Naive thymus-derived CD4-positive, alpha-beta T cell (primary cell): ENCODE measurements at places on chromosomes 16 and 17. TPM values are rescaled to one million over a fixed set of nuclear protein-coding genes. Genes with fewer than 3 reads are reported as not detected.

Gene WDR90
- 0.63 TPM for polyA plus RNA-seq

Gene BOLA2
- polyA plus RNA-seq: 14.0 TPM

- no peaks in the 10 kb centered on the region for H3K4me1 ChIP-seq
- no peaks in the 10 kb centered on the region for H3K36me3 ChIP-seq
- no peak overlapping the region for H3K27ac ChIP-seq
- DNase-seq: no peak
Measured at GRCh38 chr17:28975646-28976045, 24.3 kb upstream of the PHF12 start.

- no peaks in the 10 kb centered on the region for H3K27me3 ChIP-seq
- H3K4me1 ChIP-seq: no peaks in the 10 kb centered on the region
- no peak overlapping the region for H3K27ac ChIP-seq
- DNase-seq: no peak
- no peak overlapping the region for H3K4me3 ChIP-seq
- peaks cover 8% of the 10 kb centered on the region for H3K36me3 ChIP-seq
Measured at GRCh38 chr17:2068031-2068518, 13.2 kb downstream of the HIC1 start.

DNA sequence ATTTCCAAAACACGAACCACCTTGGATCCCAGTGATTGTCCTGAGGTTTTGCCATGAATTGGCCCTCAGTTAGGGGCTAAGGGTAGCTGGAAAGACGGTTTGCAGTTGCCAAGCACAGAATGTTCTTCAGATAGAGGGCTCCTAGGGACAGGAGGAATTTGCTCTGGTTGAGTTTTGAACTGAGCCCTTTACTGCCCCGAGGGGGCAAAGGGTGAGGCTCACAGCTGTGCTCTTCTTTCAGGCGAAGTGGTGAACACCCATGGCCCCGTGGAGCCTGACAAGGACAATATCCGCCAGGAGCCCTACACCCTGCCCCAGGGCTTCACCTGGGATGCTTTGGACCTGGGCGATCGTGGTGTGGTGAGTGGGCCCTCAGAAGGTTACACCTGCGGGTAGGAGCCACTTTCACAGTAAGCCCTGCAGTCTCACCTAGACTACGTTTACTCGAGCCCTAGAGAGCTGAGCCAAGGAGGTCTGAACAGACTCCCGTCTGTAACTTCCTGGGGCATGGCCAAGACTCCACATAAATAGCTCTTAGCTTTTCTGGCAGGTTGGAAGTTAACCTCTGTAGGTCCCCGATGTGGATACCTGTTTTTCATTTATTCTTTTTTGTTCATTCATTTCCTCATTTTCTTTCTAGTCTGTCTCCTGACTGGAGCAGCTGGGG is 32.5 kb downstream of the NMT1 start:
- no peak overlapping the region for H3K4me3 ChIP-seq
- H3K27me3 ChIP-seq: no peaks in the 10 kb centered on the region
- H3K27ac ChIP-seq: no peak overlapping the region
- peaks cover 85% of the 10 kb centered on the region for H3K36me3 ChIP-seq

GRCh38 chr16:12680531-12680930 is 123.2 kb downstream of the CPPED1 start:
- H3K4me3 ChIP-seq: no peak overlapping the region
- H3K4me1 ChIP-seq: no peaks in the 10 kb centered on the region
- H3K27ac ChIP-seq: no peak overlapping the region
- no peaks in the 10 kb centered on the region for H3K27me3 ChIP-seq

DNA sequence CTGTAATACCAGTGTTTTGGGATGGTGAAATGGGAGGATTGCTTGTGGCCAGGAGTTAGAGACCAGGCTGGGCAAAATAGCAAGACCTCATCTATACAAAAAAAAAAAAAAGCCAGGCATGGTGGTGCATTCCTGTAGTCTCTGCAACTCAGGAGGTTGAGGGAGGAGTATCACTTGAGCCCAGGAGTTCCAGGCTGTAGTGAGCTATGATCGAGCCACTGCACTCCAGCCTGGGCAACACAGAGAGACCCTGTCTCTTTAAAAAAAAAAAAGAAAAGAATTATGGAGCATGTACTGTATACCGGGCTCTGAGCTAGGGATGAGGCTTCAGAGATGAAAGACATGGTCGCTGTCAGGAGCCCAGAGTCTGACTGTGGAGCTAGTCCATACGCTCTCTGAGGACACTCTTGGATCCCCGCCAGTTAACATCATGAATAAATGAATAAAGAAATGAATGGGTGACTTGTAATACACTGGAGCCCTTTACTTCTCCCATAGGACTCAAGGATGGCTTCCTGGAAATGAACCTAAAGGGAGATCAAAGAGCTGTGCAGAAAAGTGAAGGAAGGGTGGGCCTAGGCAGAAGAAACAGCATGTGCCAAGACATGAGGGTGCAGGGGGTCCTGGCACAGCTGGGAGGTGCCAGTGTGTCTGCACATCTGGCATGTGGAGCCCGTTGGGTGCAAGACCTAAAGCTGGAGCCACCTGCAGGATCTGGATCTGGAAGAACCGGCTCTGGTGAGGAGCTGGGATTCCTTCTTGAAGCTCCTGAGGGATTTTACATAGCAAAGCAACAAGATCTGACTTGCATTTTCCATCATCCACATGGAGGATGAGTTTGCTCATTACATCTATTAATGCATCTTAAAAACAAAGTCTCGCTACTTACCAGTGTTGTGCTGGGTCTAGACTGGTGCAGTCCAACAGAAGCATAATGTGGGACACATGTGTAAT is 120.4 kb downstream of the IRX3 start:
- no peaks in the 10 kb centered on the region for H3K36me3 ChIP-seq
- H3K4me3 ChIP-seq: no peak overlapping the region
- H3K27ac ChIP-seq: no peak overlapping the region
- no peaks in the 10 kb centered on the region for H3K4me1 ChIP-seq

DNA sequence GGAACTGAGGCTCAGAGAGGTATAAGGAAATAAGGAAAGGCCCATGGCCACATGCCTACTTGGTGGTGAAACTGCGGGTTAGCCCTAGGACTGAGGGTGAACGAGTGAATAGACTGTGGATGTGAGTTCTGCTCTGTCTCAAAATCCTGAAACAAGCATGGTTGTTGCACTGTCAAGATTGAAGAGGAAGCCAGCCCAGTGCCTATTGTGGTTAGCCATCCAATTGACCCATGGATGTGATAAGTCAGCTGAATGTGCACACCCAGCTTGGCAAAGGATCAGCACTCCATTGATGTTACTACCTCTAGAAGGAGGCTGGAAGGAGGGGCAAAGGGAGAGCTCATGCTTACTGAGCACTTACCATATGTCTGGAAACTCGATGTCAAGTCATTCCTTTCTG is 4.5 kb downstream of the TMEM114 start:
- H3K27me3 ChIP-seq: peaks cover 12% of the 10 kb centered on the region
- H3K27ac ChIP-seq: no peak overlapping the region
- DNase-seq: no peak
- no peaks in the 10 kb centered on the region for H3K36me3 ChIP-seq
- no peak overlapping the region for H3K4me3 ChIP-seq

DNA sequence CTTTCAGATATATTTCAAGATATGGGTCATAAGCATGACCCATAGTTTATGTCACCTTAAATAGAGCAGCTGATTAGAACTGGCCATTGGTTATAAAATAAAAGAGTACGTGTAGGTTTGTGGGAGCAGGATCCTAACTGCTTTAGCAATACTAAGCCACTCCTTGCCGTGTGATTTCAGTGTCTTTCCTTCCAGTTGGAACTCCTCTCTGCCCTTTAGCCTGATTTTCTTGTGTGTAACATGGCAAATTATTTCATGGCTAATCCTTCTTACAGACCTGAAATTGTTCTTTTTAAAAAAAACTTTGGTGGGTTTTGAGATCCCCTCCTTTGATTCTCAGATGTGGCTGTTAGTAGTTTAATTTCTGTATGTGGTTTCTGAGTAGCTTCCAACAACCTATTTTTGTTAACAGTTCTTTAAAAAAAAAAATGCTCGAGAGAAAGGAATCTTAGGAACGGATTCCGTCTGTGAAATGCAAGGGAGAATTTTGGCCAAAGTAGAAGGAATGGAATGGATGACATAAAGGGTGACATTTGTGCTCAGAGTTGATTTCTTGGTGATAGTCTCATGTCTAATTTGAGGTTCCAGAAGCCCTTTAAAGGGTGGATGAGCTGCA is 39.9 kb downstream of the DHRS7B start:
- H3K4me1 ChIP-seq: no peaks in the 10 kb centered on the region
- no peak overlapping the region for H3K27ac ChIP-seq
- H3K27me3 ChIP-seq: no peaks in the 10 kb centered on the region
- no peaks in the 10 kb centered on the region for H3K36me3 ChIP-seq
- H3K4me3 ChIP-seq: no peak overlapping the region

- no peak overlapping the region for H3K27ac ChIP-seq
- no peak for DNase-seq
- no peaks in the 10 kb centered on the region for H3K36me3 ChIP-seq
- H3K4me3 ChIP-seq: no peak overlapping the region
- H3K27me3 ChIP-seq: no peaks in the 10 kb centered on the region
- H3K4me1 ChIP-seq: no peaks in the 10 kb centered on the region
Measured at GRCh38 chr17:56636265-56636664, 42.8 kb downstream of the NOG start.

- no peak overlapping the region for H3K27ac ChIP-seq
- H3K27me3 ChIP-seq: no peaks in the 10 kb centered on the region
- H3K4me3 ChIP-seq: no peak overlapping the region
- H3K36me3 ChIP-seq: peaks cover 66% of the 10 kb centered on the region
- no peak for DNase-seq
Measured at GRCh38 chr17:49834118-49834743, 13.6 kb downstream of the TAC4 start.

DNA sequence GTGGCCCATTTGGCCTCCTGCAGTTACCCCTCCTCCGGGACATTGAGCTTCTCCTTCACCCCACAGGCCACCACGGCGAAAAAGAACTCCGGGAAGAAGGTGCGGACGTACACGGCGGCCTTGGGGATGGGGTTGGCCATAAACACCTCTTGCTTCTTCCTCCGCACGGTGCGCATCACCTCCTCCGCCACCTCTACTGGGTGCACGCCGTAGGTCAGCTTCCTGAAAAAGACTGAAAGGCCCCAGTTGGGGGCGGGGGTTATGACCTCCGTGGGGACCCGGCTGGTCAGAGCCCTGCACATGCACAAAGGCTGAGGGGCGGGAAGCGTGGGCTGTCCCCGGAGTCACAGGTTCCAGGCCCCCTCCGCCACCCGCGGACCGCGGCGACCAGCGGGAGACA is 19.9 kb downstream of the DHRS7C start:
- H3K36me3 ChIP-seq: no peaks in the 10 kb centered on the region
- no peak overlapping the region for H3K27ac ChIP-seq
- DNase-seq: no peak
- no peak overlapping the region for H3K4me3 ChIP-seq
